Suppressor macrophage (primary cell): ENCODE measurements at places on chromosomes 2 and 18.

- DNase-seq, result peak; percentile 96
Measured at GRCh38 chr2:173965372-173966025, at the start of gene SP3. TSS of gene SP3 (minus strand) at chr2:173965373. CDS start at chr2:173965171, 202 bp downstream.

- no peak for DNase-seq
Measured at GRCh38 chr18:22057908-22058527, 111.4 kb upstream of the GATA6 start.

DNA sequence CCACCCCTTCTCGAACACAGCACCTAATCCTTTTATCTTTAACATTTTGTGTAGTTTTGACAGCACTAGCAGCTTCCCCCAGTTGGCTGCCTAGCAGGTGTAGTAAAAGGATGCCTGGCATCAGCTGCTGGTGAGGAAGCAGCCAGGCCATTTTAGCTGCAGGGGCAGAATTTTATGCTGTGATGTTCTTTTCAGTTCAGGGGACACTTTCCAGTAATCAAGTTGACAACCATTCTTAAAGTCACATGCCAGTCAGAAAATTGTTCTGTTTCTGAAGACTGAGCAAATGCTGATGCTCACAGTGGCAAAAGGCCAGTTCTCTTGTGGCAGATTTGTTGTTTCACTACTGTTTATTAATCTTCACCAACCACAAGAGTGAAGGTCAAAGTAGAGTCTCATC lies 570.8 kb downstream of the CCDC85A start:
- DNase-seq, result no peak

- DNase-seq, result peak; percentile 6
Measured at GRCh38 chr2:33084433-33084832, 137.7 kb downstream of the LTBP1 start.

- no peak for DNase-seq
Measured at GRCh38 chr2:186349508-186349907, 136.6 kb upstream of the ZC3H15 start.

DNA sequence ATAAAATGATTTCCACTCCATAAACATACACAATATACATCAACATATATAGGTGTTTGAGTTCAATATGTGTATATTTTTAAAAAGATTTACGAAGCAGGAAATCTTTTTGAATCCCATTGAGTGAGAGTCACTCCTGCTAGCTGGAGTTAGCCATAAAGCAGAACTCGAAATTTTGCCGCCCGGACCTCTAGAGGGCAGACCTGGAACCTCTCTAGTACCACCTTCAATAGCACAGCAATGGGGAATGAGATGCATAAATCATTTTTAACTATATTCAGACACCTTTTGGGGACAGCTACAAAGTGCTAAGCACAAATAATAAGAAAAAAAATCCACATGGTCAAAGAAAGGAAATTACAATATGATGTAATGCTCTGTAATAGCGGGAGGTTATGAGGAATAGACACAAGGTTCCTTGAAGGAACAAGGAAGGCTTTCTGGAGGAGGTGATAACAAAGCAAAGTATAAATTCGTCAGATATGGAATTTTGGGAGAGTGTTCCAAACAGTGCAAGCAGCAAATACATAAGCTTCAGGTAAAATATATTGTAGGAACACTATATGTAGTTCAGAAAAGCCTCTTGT lies 533.4 kb downstream of the ERBB4 start:
- DNase-seq, result peak; percentile 13

DNA sequence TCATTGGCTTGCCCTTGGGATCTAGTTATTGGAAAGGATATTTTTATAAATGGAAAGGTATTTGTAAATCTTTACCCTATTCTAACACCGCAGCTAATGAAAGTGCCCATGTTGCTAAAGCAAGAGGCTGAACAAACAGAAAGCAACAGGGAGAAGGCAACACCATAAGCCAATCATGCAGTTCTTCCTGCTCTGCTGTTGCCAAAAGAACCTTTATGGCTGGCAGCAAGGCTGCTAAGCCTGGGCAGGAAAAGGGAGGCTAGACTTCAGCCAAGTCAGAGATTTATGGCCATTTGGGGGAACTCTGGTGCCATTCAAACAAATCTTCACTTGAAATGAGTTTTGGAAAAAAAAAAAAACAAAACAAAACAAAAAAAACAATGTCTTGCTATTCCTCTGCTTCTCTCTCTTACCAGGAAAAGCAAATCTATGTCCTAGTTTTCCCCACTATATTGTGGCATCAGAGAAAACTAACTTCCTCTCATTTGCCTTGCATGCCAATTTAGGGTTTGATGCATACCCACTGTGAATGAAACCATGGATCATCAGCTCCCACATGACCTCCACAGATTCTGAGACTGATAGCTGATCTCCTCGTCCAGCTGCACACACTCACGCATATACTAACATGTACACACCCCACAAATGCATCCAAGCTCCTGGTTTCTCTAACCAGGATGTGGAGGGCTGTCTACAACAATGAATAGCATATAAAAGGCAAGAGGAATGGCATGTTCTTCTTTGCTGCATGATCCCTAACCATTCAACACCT lies 179.3 kb downstream of the C1D start:
- DNase-seq, result no peak

DNA sequence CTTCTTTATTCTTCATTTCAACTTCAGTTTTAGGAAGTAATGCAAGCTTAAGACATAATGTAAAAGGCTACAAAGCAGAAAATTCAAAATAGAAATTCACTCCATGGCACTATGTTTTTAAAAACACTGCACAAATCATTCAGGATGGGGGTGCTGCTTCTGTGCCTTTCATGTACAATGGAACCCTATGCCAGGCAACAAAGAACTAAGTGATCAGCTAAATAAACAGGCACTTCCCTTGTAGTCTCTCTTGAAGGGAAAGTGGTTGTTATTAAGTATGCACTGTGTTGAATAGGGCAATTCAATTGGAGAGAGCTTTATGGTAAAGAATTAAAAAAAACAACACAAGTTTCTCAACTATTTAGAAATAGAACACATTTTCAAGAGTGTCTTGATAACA lies 10.9 kb upstream of the ERBB4 start:
- DNase-seq, result no peak

- peak; percentile 91 for DNase-seq
Measured at GRCh38 chr2:19362755-19363473, 4.5 kb upstream of the OSR1 start.

DNA sequence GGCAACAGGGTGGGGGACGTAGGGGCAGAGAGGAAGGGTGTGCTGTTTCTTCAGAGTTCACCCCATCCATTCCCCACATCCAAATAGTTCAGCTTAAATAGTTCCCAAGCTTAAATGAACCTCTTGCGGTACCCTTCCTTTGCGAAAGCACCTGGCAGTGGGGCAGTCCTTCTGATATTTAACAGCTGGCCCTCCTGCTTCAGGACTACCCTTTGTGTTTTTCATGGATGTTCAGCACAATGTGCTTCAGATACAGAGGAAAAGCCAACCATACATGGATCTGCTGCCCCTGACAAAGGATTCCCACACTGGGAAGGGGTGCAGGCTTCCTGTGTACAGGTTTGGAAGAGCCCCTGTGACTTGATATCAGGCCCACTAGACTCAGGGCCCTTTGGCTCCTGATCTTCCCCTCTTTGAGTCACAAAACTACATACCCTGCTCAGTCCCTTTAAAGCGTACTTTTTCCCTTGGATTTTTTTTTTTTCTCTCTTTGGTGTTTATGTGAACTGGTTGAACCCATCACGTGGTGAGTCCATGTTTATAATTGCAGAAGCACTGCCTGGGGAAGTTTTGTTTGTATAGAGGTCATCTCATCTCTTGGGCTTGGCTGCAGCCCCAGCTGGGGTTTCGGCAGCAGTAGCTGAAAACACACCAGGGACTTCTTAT lies 45.3 kb upstream of the IGFBP5 start:
- DNase-seq, result no peak

- no peak for DNase-seq
Measured at GRCh38 chr2:187644486-187644885, 90.3 kb upstream of the TFPI start.

DNA sequence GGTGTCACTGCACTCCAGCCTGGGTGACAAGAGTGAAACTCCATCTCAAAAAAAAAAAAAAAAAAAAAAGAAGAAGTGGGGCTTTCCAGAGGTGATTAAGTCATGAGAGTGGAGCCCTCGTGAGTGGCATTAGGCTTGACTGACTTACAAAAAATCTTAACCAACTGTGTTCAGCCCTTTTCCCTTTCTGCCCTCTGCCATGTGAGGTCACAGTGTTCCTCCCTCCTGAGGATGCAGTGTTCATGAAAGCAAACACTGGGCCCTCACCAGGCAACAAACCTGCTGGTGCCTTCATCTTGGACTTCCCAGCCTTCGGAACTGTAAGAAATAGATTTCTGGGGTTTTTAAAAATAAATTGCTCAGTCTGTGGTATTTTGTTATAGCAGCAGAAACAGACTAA lies 37.0 kb upstream of the METTL21A start:
- peak; percentile 85 for DNase-seq

GRCh38 chr2:47264143-47264542 lies 109.0 kb upstream of the STPG4 start:
- peak; percentile 49 for DNase-seq

DNA sequence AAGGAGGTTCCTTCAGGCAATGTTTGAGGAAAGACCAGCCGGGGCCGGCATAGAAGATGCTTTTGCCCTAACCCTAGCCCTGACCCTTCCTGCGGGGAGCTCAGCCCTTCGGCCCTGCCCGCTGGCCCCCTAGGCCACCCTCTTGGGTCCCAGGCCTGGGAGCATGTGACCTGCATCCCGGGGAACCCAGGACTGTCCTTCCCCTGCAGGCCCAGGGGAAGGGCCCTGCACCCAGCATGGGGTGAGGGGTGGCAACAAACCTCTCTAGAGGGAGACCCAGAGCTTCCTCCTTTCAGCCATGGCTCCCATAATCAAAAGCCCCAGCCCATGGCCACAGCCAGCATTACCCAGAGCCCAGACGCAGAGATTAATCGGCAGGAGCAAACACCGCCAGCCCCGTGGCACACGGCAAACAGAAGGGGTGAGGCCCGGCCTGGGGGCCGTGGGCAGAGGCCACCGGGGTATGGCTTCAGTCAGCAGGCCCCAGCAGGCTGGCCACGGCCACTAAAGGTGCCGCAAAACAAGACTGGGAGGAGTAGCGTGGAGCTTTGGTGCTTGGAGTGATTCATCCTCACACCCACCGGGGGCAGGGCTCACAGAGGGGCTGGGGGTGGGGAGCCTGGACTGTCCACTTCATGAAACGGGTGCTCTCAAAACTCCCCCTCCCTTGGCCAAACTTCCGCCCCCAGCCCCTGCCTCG lies 61.6 kb upstream of the HPCAL1 start:
- DNase-seq, result no peak

GRCh38 chr2:199303728-199304177 lies 154.0 kb downstream of the SATB2 start:
- no peak for DNase-seq

GRCh38 chr18:49135877-49136276 lies 185.1 kb upstream of the SMAD7 start:
- no peak for DNase-seq

GRCh38 chr2:239213643-239214101 lies 187.1 kb downstream of the HDAC4 start:
- no peak for DNase-seq

- DNase-seq, result no peak
Measured at GRCh38 chr18:40955351-40955750, 999.7 kb upstream of the PIK3C3 start.

- no peak for DNase-seq
Measured at GRCh38 chr2:207087046-207087902, 78.5 kb downstream of the KLF7 start.

- no peak for DNase-seq
Measured at GRCh38 chr2:195861821-195862220, 204.8 kb downstream of the SLC39A10 start.

- DNase-seq, result no peak
Measured at GRCh38 chr18:46789088-46789487, 32.2 kb upstream of the ST8SIA5 start.

GRCh38 chr2:231677632-231678104 lies 30.7 kb upstream of the PTMA start:
- DNase-seq, result peak; percentile 92

GRCh38 chr18:48862132-48862531 lies 88.6 kb downstream of the SMAD7 start:
- no peak for DNase-seq

GRCh38 chr2:26649992-26650712 lies 9.0 kb upstream of the CIB4 start:
- no peak for DNase-seq

DNA sequence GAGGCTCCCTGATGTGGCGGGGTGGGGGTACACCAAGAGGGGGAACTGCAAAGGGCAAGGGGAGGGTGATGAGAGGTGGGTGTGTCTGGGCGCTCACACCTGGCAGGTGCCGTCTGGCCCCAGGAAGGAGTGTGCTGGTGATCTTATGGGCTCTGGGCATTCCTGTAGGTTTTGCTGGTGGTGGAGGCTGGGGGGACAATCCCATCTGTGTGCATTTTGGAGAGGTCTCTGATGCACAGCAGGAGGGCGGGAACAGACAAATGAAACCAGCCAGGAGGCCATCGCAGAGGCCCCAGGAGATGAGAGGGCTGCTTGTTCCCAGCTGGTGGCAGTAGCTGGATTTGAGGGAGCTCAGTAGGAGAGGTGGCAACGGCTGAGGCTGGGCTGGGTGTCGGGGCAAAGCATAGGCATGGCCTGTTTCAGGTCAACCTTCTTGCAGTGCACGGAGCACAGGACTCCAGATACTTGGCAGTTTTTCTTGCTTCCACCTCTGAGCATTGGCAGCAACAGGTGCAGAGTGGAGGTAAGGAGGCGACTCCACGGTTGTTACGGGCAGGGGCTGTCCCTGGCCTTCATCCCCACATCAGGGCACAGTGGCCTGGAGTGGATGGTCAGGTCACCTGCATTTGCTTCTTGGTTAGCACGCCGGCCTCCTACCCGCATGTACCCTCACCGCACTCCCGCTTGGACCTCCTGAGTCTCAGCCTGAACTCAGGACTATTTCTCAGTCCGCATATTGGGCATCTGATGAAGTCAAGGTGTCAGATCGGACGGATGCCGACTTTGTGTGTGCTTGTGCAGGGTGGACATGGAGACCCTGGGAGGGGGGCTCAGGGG lies 194.2 kb upstream of the HDAC4 start:
- no peak for DNase-seq

DNA sequence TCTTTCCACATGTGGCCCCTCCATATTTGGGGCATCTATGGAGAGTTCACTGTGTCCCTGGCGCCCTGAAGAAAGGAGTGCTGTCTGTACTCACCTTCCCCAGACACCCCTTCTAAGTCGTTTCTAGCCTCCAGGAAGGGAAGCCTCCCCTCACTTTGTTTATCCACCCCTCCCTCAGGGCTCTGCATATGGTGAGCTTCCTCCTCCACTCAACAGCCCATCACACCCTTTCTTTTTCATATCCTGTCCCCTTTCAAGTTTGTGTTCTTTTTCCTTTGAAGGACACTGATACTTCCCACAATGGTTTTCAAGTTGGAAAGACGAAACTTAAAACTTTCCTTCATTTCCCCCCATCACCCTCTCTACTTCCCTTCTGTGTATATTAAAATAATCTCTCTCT lies 291.4 kb upstream of the POU3F3 start:
- no peak for DNase-seq
